Pancreas (tissue), 10 donors: ENCODE measurements at places on chromosomes 6 and 20.
A peak's percentile ranks its signal among the peaks of the same experiment; 100 is the strongest.

GRCh38 chr6:106997392-106998158 lies 23.0 kb upstream of the CD24 start:
- DNase-seq, result peak; percentile 71

DNA sequence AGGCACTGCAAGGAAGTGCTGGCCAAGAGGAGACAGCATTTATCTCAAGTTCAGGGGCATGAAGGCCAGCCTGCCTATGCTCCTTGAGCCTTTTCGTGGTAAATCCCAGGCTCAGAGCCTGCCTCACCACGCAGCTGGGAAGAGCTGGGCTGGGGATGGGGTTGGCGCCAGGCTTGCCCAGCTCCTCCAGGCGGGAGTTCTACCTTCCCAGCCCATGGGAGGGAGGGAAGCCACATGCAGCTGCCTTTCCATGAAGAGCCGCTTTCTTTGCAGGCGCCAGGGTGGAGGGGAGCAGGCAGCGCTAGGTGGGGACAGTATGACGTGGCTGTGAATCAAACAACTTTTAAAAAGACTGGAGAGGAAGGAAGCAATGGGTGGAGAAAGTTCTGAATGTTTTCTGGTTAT lies 19.5 kb upstream of the SIRT5 start:
- no peak for DNase-seq

- DNase-seq, result no peak
Measured at GRCh38 chr6:16752206-16752866, 8.9 kb downstream of the ATXN1 start.

GRCh38 chr6:110366256-110366655 lies 8.1 kb upstream of the METTL24 start:
- no peak for DNase-seq

DNA sequence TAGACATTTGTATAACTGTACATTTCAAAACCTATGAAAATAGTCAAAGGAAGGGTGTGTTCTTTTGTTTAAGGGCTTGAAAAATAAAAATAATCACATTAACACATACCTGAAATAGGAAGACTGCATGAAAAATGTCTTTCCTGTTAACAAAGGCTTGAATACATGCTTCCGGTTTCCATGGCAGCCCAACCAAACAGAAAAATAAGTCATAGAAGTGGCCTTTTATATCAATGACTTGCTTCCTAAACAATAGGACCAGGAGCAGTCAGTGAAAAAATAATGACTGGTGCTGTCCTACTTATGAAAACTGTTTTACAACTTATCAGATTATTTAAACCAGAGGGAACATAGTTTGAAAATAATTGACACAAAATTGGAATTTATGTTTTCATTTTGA lies 412.6 kb upstream of the PLCB4 start:
- no peak for DNase-seq

GRCh38 chr6:137193256-137194070 lies 20.0 kb upstream of the IL22RA2 start:
- no peak for DNase-seq

- no peak for DNase-seq
Measured at GRCh38 chr6:125097186-125097585, 56.4 kb upstream of the TPD52L1 start.

GRCh38 chr20:63672666-63673065 lies 14.6 kb downstream of the RTEL1 start:
- DNase-seq, result peak; percentile 46
